Stimulated activated CD8-positive, alpha-beta memory T cell treated with anti-CD3 and anti-CD28 coated beads, Interleukin-4, amount 100 ng/mL, for 1 hour (primary cell): ENCODE measurements at places on chromosomes 11 and 22.

- DNase-seq: no peak
Measured at GRCh38 chr11:17594686-17595192, 47.7 kb downstream of the OTOG start.

- DNase-seq: no peak
Measured at GRCh38 chr11:57978686-57979531, 44.8 kb upstream of the OR9Q1 start.

DNA sequence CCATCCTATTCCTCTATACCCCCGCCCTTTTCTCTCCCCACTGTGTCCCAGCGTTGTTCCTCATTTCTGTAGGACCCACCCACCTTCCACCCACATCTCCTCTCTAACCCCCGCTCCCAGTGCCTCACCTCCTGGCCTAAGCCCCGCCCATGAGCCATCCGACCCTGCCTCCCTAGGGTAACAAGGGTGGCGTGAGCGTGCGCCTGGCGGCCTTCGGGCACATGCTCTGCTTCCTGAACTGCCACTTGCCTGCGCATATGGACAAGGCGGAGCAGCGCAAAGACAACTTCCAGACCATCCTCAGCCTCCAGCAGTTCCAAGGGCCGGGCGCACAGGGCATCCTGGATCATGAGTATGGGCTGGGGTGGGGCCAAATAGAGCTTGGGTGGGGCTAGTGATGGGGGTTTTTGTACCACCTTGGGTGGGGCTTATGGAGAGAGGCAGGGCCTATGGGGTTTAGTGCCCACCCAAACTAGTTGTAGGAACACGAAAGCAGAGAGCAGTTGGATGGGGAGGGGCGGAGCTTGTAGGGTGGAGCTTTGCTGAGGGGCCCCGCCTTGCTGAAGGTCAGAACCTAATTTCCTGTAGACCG lies 4.5 kb downstream of the INPP5J start:
- DNase-seq: no peak

- no peak for DNase-seq
Measured at GRCh38 chr11:44125598-44125997, 30.1 kb downstream of the EXT2 start.

- DNase-seq: no peak
Measured at GRCh38 chr22:45743687-45744086, 72.1 kb downstream of the ATXN10 start.

DNA sequence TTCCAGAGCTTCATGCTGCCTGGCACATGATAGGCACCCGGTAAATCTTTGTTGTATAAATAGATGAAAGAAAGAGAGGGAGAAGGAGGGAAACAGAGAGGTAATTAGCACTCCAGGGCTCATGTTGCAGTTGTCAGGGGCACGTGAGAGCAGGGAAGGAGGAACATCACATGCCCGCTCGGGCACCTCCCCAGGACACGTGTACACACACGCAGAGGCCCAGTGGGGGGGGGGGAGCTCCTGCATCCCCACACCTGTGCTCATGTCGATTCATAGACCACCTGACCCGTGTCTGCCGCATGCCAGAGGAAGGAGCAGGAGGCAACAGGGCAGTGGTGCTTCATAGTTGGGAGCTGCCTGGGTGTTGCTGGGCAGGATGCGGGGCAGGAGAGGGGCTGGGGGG lies 37.1 kb upstream of the NNMT start:
- DNase-seq: no peak

GRCh38 chr11:11618973-11619435 lies 2.8 kb downstream of the GALNT18 start:
- no peak for DNase-seq

- DNase-seq: no peak
Measured at GRCh38 chr11:121802542-121802941, 313.5 kb downstream of the BLID start.

DNA sequence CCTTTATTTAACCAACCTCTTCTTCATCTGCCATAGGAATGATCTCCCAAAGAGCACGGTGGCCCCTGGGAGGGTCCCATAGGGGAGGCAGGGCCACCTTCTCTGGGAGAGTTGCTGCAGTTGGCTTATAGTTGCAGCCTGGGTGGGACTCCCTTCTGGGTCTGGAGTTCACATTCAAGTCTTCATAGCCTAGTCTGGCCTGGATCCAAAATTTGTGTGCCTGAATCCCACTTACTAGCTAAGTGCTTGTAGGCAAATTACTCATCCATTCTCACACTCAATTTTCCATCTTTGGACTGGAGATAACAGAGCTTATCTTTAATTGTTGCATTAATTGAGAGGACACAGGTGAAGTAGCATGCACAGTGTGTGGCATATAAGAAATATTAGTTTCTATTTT lies 163.6 kb downstream of the GRIK4 start:
- no peak for DNase-seq

- DNase-seq: no peak
Measured at GRCh38 chr11:29685361-29685760, 331.5 kb downstream of the KCNA4 start.

DNA sequence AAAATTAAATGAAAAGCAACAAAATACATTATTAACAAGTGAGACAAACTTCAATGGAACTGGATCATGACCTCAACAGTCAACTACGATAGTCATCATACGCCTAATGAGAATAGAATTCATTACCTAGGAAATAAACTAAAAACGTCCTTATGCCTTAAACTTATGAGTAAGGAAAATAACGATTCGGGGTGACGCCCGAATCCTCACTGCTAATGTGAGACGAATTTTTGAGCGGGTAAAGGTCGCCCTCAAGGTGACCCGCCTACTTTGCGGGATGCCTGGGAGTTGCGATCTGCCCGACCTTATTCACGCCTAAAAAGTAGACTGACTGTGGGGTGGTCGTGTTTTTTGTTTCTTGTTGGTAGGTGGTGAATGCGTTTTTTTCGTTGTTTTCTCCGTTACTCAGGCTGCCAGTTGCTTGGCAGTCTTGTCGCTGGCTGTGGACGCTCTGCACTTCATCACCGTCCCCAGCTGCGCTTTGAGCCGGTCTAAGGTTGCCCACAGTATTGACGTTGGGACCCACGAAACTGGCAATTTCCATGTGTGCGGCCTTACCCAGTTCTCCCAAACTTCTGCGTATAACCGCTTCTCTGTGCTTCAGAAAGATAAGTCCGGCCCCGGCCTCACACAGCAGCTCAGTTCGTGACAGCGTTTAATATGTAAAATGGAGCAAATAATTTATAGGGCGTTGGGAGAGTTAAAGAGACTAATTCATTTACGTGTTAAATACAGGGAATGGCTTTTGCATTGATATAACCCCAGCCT lies 593 bp upstream of the POLDIP3 start:
- DNase-seq: peak; percentile 54

- DNase-seq: no peak
Measured at GRCh38 chr11:1168256-1168655, 10.5 kb downstream of the MUC5AC start.

- no peak for DNase-seq
Measured at GRCh38 chr11:57360991-57361390, 20.0 kb downstream of the PRG3 start.

DNA sequence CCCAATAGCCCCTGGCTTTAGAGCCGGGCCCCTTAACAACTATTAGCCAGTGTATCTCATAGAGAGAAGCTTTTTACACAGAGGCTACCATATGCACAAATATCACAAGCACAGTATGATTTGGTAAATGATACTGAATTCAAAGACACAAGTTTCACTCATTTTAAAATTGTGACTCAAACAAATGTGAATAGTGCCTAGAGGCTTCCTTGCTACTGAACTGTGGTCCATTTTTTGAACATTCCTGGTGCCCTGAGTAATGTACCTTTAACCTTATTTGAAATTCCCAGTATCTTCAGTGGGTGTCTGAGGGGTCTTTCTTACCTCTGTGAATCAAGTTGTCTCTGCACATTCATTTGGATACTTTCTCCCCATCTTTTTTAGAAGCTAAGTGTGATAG lies 156.2 kb downstream of the MAML2 start:
- no peak for DNase-seq
